ENCODE measurements at places on chromosomes 5 and 9. TPM values are rescaled to one million over a fixed set of nuclear protein-coding genes. Genes with fewer than 3 reads are reported as not detected.

The DCANP1 gene
- total RNA-seq, result not detected

The SPINK7 gene
- not detected for total RNA-seq

The NTRK2 gene
- total RNA-seq, result 2.4 TPM

DNA sequence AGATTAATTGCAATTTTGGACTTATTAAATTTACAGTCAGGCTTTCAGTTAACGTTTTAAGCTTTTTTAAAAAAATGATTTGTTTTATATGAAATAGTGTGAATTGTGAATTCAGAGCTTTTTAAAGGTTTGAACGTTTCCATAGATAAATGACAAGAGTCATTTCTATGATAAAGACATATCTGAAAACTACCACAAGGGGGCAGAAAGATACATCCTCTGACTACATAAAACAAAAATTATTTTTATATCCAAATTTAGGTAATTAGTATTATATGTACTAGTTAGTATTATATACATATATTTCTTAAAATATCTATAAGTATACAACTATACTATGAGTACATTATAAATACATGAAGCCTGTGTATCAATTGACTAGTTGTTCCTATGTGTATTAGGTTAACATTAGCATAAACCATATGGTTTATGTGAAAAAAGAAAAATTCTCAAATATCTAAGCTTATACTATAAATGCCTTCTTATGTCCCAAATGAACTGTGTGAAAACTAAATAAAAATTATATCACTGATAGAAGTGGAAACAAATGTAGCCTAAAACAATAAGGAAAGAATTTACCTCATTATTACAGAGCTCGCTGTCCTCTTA, 155.2 kb downstream of the MEF2C start:
- DNase-seq, result no peak
- no peak overlapping the region for H3K4me3 ChIP-seq
- H3K36me3 ChIP-seq, result no peaks in the 10 kb centered on the region
- H3K27me3 ChIP-seq, result no peaks in the 10 kb centered on the region
- peaks cover under 1% of the 10 kb centered on the region for H3K4me1 ChIP-seq

- no peak for DNase-seq
- peak overlapping the region; percentile 86 for H3K4me3 ChIP-seq
- H3K27me3 ChIP-seq, result no peaks in the 10 kb centered on the region
- no peaks in the 10 kb centered on the region for H3K4me1 ChIP-seq
- H3K36me3 ChIP-seq, result no peaks in the 10 kb centered on the region
- H3K27ac ChIP-seq, result no peak overlapping the region
Measured at GRCh38 chr9:125829743-125830142, 82.6 kb downstream of the PBX3 start.

The KDM3B gene
- total RNA-seq, result 58.6 TPM

DNA sequence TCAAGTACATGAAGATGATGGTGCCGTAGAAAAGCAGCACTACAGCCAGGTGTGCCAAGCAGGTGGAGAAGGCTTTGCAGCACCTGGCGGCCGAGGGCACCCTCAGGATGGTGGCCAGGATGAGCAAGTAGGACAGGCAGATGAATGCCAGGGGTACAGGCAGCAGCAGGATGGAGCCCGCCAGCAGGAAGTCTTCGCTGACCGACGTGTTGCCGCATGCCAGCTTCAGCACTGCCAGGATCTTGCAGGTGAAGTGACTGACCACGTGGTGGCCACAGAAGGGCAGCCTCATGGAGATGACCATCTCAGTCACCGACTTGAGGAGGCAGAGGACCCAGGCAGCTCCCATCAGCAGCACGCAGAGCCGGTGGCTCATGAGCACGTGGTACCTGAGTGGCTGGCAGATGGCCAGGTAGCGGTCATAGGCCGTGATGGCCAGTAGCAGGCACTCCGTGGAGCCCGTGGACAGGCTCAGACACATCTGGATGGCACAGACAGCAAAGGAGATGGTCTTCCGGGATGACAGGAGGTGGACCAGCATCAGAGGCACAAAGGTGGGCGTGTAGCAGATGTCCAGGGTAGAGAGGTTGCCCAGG, 482 bp downstream of the OR13J1 start:
- no peaks in the 10 kb centered on the region for H3K27me3 ChIP-seq
- H3K36me3 ChIP-seq, result no peaks in the 10 kb centered on the region
- DNase-seq, result no peak
- H3K4me3 ChIP-seq, result no peak overlapping the region
- no peaks in the 10 kb centered on the region for H3K4me1 ChIP-seq
- H3K27ac ChIP-seq, result no peak overlapping the region

The ZNF454 gene
- total RNA-seq, result not detected

The BARX1 gene
- total RNA-seq, result 0.29 TPM

The IGFBPL1 gene
- total RNA-seq, result not detected

- H3K4me3 ChIP-seq, result no peak overlapping the region
- H3K27ac ChIP-seq, result no peak overlapping the region
Measured at GRCh38 chr5:154486427-154486866, 8.4 kb upstream of the HAND1 start.

The SCAI gene
- 13.0 TPM for total RNA-seq

GRCh38 chr9:111812337-111812736, 17.6 kb upstream of the SHOC1 start:
- H3K27me3 ChIP-seq, result no peaks in the 10 kb centered on the region
- no peaks in the 10 kb centered on the region for H3K4me1 ChIP-seq
- no peaks in the 10 kb centered on the region for H3K36me3 ChIP-seq
- no peak overlapping the region for H3K27ac ChIP-seq
- DNase-seq, result no peak
- H3K4me3 ChIP-seq, result no peak overlapping the region

The GLRA1 gene
- total RNA-seq, result not detected

DNA sequence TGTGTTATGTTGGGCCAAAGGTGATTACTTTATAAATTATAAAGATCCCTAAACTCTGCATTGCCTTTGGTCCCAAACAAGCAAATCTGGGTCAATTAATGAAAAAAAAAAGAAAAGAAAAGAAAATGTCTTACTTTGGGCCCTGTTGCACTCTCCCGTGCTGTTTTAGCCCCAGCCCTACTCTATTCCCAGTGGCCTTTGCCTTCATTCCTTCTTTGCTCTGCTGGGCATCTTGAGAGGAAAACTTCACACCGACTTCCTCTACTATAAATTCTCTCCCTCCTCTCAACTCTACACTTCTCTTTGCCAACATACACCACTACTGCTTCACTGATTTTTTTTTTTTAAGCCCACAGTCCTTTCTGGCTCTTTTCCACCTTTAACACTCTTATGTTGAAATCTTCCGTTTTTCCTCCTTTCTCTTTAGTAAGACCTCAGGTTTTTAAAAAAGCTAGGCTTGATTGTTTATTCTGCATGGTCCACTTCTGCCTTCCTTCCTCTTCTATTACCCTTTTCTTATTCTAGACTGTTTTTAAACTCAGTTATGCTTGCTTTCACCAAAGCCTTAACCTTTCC, 4.5 kb upstream of the MSMP start:
- H3K27me3 ChIP-seq, result no peaks in the 10 kb centered on the region
- H3K36me3 ChIP-seq, result no peaks in the 10 kb centered on the region
- H3K4me3 ChIP-seq, result peak overlapping the region; percentile 43

GRCh38 chr5:7869474-7870136, 657 bp downstream of the MTRR start:
- DNase-seq, result no peak
- peak overlapping the region; percentile 90 for H3K27ac ChIP-seq
- H3K27me3 ChIP-seq, result no peaks in the 10 kb centered on the region
- peak overlapping the region; percentile 95 for H3K4me3 ChIP-seq
- peaks cover 16% of the 10 kb centered on the region for H3K36me3 ChIP-seq
- peaks cover 59% of the 10 kb centered on the region for H3K4me1 ChIP-seq
